ENCODE measurements at places on chromosomes 3 and 15. TPM values are rescaled to one million over a fixed set of nuclear protein-coding genes. Genes with fewer than 3 reads are reported as not detected.

CPNE9 gene
- polyA plus RNA-seq: 0.05 TPM

GP5 gene
- not detected for polyA plus RNA-seq

AGTR1 gene
- polyA plus RNA-seq: 11.4 TPM

NSMCE3 gene
- 5.5 TPM for polyA plus RNA-seq

UNC13C gene
- polyA plus RNA-seq: 0.51 TPM

IQGAP1 gene
- 31.1 TPM for polyA plus RNA-seq

ZMYND10 gene
- polyA plus RNA-seq: 0.51 TPM

CCR3 gene
- polyA plus RNA-seq: 0.14 TPM

- DNase-seq: no peak
Observed at GRCh38 chr15:45583731-45584639, 3.2 kb upstream of the BLOC1S6 start.

DNA sequence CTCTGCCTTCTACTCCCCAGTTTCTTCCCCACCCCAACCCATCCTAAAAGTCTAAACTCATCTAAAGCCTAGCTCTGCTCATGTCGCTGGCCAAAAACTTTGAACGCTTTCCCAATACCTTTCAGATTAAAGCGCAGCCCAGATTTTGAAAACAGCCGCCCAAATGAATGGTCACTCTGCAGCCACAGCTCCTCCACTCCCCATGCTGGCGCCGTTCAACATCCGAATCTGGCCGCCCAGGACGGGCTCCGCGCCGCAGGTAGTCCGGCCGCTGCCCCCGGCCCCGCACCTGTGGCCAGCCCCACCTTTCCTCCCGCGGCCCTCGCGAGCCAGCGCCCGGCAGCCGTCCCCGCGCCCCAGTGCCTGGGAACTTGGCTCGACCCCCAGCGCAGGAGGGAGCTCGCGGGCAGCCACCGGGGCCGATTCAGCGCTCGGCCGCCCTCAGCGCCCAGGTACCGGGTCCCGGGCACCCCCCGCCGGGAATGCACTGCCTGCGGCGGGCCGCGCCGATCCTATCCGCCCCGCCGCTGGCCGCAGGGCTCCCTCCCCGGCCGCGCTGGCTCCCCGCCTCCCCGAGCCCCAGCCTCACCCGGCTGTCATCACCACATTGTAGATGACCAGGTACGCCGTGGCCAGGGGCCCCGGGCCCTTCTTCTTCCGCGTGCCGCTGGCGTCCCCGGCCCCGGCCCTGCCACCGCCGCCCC is 417 bp downstream of the HACD2 start:
- DNase-seq: peak; percentile 78

DNA sequence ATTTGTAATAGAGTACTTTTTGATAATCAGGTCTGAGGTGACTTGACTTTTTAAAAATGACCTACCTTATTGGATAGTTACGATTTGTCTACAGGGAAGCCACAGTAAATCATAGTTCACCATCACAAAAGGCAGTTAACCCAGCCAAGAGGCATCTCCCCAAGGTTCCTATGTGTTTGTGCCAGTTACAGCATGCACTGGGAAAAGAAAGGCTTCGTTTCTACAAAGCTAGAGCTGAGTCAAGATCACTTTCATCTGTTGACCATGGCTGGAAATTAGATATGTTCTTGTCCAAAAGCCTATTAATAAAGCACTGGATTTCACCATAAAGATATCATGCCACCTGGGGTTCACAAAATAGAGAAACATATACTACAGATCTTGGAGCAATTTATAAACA is 139.9 kb downstream of the GREM1 start:
- no peak for DNase-seq

GRCh38 chr15:73387507-73388255 is 18.9 kb upstream of the HCN4 start:
- DNase-seq: no peak

- no peak for DNase-seq
Observed at GRCh38 chr3:41050144-41050543, 149.2 kb upstream of the CTNNB1 start.

DNA sequence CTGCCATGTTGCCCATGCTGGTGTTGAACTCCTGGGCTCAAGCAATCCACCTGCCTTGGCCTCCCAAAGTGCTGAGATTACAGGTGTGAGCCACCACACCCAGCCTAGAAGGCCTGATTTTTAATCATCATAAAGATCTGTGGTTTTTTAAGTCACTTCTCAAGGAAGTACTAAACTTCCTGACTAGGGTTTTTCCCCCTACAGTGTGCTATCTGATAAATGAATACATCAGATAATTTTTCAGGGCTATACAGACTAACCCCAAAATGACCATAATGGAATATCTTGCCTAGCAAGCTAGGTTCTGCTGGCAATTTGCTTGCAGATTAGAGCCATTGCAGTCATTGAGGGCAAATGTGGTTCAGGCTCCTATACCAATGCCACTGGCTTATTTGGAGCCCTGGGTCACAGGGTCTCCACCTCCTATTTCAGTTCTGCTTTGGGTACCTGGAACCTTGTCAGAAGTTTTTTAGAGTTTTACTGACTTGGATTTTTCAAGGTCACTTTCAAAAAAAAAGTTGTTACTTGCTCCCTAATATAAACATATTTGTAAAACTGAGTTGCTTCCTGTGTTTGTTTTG is 80.8 kb downstream of the SLC49A4 start:
- DNase-seq: no peak

GRCh38 chr3:71443332-71443731 is 140.2 kb downstream of the FOXP1 start:
- no peak for DNase-seq

GRCh38 chr3:45124352-45124751 is 21.8 kb downstream of the CDCP1 start:
- DNase-seq: peak; percentile 49

GRCh38 chr3:135231737-135232136 is 436.7 kb downstream of the EPHB1 start:
- no peak for DNase-seq

- no peak for DNase-seq
Observed at GRCh38 chr15:90941038-90941437, 6.0 kb downstream of the UNC45A start.

DNA sequence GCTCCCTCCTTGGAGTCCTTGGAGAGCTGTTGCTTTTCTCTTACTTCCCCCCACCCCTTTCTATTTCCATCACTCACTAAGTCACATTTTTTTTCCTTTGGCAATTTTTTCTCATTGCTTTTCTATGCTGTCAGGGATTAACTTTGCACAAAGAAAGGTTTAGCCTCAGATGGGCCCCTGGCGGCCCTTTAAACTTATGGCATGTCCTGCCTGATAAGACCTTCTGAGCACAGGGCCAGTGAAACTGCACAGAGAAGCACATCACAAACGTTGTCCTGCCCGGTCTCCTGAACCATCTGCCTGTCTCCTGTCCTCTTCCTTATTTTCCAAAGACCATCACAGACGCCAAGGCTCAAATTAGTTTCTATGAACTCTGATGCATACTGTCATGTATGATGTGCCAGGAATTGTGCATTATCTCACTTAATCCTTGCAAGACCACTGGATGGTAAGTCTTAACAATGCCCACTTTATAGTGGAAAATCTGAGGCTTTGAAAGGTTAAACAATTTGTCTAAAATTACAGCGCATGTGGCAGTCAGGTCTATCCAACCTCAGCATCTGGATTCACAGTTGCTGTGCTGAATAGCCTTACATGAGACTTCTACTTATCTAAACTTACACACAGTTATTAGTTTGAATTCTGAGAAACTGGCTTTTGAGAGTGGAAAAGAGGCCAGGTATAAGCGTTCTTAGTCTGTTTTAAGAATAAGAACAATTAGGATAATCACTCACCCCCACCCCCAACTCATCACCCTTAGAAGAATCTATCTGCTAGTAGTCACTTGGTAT is 648.1 kb downstream of the NTRK3 start:
- DNase-seq: no peak

- no peak for DNase-seq
Observed at GRCh38 chr3:78839693-78840092, 928.1 kb downstream of the ROBO1 start.

DNA sequence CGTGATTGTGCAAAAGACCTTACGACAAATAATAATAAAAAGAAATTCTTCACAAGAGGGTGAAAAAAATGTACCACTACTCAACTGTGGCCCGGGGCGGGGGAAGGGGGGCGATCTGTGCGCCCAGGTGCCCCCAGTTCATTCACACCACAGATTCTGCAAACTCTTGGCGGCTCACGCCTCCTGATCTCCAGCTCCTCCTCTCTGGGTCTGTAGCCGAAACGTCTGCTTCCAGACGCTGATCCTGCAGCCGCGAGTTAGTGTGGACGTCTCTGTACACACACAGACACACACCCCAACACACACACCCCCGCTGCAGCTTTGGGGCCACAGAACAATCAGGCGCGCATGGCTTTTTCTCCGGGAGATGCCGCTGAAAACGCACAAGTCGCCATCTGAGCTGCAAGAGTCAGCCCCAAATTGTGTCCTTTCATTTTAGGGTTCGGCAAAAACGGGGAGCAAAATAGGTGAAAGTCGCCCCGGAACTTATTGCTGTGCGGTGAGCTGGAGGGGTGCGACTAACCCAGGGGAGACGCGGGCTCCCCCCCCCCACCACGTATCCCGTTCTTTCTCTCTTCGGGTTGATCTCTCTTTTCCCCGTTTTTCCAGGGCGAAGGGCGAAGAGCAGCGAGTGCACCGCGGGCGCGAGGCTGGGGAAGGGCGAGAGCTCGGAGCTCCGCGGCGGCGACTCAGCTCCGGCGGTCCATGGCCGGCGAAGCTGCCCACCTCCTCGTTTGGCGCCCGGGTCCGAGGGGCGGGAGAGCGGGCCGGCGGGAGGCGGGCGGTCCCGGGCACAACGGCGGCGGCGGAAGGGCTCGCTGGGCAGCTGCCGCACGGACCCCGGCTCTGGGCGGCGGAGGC is 505 bp upstream of the WNT5A start:
- DNase-seq: peak; percentile 74

- no peak for DNase-seq
Observed at GRCh38 chr3:171865191-171865865, 22.2 kb downstream of the TMEM212 start.

GRCh38 chr3:32240159-32240545 is 1.7 kb downstream of the CMTM8 start:
- DNase-seq: no peak
